ENCODE measurements at places on chromosomes 5 and 9.

DNA sequence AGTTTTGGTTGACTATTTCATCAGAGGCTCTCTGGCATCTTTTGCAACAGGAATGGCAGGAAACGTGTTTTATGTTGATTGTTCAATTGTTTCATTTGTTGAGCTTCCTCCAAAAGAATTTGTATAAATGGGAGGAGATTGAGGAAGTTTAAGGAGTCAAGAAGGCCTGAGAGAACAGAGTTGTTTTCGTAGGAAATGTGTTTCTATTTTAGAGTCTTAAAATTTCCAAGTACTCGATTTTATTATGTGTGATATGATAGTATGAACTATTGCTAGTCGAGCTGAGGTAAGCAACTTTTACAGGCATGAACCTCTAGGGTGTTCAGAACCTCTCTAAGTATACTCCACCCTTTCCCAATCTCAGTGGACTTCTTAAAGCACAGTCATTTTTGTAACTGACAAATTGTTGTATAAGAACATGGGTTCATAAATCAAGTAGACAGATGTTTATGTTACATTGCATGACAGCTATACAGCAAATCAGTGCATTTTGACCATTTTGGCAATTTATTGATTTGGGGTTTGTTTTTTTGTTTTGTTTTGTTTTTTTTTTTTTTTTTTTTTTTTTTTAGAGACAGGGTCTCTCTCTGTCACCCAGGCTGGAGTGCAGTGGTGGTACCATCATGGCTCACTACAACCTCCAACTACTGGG is 47.4 kb downstream of the POLK start:
- no peak for DNase-seq

- DNase-seq, result no peak
Measured at GRCh38 chr9:86676396-86676795, 270.9 kb downstream of the GAS1 start.

GRCh38 chr9:127195976-127196825 is 68.4 kb upstream of the GARNL3 start:
- no peak for DNase-seq

- DNase-seq, result no peak
Measured at GRCh38 chr5:6311568-6312501, 66.5 kb downstream of the MED10 start.

GRCh38 chr5:59137846-59138245 is 555.0 kb downstream of the RAB3C start:
- DNase-seq, result no peak

- peak; percentile 47 for DNase-seq
Measured at GRCh38 chr5:139844472-139845145, 49.0 kb downstream of the PSD2 start.

- DNase-seq, result no peak
Measured at GRCh38 chr5:26691486-26691885, 346.9 kb downstream of the CDH9 start.

- DNase-seq, result no peak
Measured at GRCh38 chr5:163916861-163917260, 411.4 kb downstream of the MAT2B start.

GRCh38 chr5:132454361-132454760 is 36.2 kb downstream of the IRF1 start:
- DNase-seq, result no peak

GRCh38 chr5:79456890-79457583 is 56.9 kb downstream of the HOMER1 start:
- DNase-seq, result no peak

DNA sequence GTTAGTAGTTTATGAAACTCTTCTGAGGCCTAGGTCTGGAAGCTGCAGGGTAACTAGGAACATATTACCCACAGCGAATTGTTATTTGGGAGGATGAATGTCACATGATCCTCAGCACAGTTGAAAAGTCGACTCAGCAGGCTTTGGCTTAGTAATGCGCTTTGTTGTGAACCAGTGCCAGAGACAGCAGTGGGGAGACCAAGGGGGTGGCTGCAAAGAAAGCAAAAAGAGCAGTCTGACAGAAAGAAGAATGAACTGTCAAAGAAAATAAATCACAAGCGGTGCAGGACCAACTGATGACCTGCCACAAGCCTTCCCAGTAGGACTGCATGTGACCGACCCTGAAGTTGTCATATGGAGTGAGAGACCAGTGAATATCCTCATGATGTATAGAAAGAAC is 170.0 kb downstream of the CCDC171 start:
- no peak for DNase-seq

- peak; percentile 98 for DNase-seq
Measured at GRCh38 chr9:129036241-129036922, at the start of gene MIGA2. Gene MIGA2, plus strand, starts transcription at chr9:129036626. Its CDS starts 3,969 bp downstream, at chr9:129040595.

- no peak for DNase-seq
Measured at GRCh38 chr5:178675922-178676321, 49.1 kb upstream of the CLK4 start.

GRCh38 chr9:135503371-135504261 is 3.1 kb downstream of the MRPS2 start:
- DNase-seq, result no peak

DNA sequence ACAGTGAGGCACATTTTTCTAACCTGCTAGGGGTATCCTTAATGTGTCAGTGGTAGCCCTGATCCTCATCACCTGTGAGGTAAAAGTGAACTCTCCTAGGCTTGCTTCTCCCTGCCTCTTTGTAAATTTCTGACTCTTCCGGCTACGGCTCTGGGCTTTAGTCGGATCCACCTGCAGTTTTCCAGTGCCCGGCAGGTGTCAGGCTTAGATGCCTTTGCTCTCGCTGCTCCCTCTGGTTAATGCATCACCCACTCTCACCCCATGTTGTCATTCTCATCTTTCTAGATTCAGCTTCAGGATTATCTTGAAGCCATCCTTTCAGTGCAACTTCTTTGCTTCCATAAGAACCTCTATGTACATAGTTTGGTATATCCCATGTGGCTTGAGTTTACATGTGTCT is 3.6 kb downstream of the CEP78 start:
- DNase-seq, result no peak

- no peak for DNase-seq
Measured at GRCh38 chr5:76500633-76501393, 97.7 kb downstream of the IQGAP2 start.

GRCh38 chr9:34097865-34098264 is 28.6 kb downstream of the DCAF12 start:
- DNase-seq, result no peak

DNA sequence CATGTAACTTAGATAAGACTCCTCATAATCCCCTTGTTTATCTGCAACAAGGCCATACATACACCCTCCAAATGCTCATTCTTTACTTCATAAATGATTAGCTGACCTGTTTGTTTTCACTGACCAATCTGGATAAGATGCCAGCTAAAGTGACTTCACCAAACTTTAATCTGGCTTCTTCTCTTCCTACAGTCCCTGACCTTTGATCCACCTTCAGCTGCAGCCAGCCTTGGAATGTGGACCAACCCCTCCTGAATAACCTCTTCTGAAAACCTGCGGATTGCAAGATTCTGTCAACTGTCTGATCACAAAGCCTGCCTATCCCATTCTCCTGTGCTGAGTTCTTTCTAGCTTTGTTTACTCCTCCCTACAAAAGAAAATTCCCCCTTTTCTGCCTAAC is 476.8 kb downstream of the LRRC70 start:
- DNase-seq, result no peak

Data from DMS 273 treated with DMSO at 0.1 percent for 48 hours (cell line).